ENCODE measurements at places on chromosomes 1 and 21.

GRCh38 chr21:31236528-31236927, 107.5 kb downstream of the TIAM1 start:
- no peak overlapping the region for H3K4me3 ChIP-seq
- H3K36me3 ChIP-seq, result no peaks in the 10 kb centered on the region
- no peak for DNase-seq
- no peak overlapping the region for H3K27ac ChIP-seq
- H3K4me1 ChIP-seq, result no peaks in the 10 kb centered on the region

- H3K4me3 ChIP-seq, result peak overlapping the region; percentile 28
- H3K27ac ChIP-seq, result peak overlapping the region; percentile 97
- no peaks in the 10 kb centered on the region for H3K36me3 ChIP-seq
- DNase-seq, result peak; percentile 42
- H3K4me1 ChIP-seq, result peaks cover 72% of the 10 kb centered on the region
- H3K27me3 ChIP-seq, result no peaks in the 10 kb centered on the region
Observed at GRCh38 chr21:41678924-41679318, 87.9 kb downstream of the RIPK4 start.

DNA sequence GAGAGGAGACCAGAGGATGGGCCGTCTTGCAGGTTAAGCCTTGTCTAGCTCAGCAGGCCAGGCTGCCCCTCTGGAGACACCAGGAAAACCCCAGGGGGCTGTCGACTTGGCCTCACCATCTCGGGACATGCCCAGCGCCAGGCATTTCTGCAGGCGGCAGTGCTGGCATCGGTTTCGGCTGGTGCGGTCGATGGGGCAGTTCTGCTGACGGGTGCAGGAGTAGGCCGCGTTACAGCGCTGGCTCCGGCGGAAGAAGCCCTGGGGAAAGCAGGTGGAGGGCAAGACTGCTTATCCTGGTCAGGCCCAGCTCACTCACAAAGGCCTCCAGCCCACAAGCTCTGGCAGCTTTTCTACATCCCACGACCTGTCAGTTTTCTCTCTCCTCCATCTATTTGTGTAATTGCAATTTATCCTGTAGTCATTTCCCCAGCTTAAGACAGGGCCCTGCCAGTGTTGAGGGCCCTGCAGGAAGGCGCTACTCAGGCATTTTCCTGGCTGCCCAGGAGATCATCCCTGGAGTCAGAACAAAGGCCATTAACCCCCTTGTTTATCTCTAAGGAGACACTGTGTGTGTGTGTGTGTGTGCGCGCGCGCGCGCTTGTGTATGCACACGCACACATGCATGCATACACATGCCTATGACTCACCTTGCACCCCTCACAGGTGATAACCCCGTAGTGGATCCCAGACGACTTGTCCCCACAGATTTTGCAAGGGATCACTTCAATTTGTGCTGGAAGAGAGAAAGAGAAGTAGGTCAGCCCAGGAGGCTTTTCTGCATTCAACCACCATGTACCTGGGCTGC, 11.5 kb upstream of the LINGO4 start:
- H3K4me3 ChIP-seq, result no peak overlapping the region
- peaks cover 3% of the 10 kb centered on the region for H3K36me3 ChIP-seq
- peaks cover 26% of the 10 kb centered on the region for H3K4me1 ChIP-seq
- H3K27ac ChIP-seq, result peak overlapping the region; percentile 21

GRCh38 chr1:218156595-218156994, 128.5 kb upstream of the RRP15 start:
- no peak overlapping the region for H3K4me3 ChIP-seq
- no peaks in the 10 kb centered on the region for H3K4me1 ChIP-seq
- no peaks in the 10 kb centered on the region for H3K36me3 ChIP-seq
- no peak for DNase-seq
- peaks cover 55% of the 10 kb centered on the region for H3K27me3 ChIP-seq

- no peak for DNase-seq
- H3K4me3 ChIP-seq, result no peak overlapping the region
Observed at GRCh38 chr1:244352156-244352830, 99.4 kb downstream of the ADSS2 start.

- no peak overlapping the region for H3K27ac ChIP-seq
- DNase-seq, result no peak
- peaks cover 21% of the 10 kb centered on the region for H3K4me1 ChIP-seq
- H3K27me3 ChIP-seq, result no peaks in the 10 kb centered on the region
- no peak overlapping the region for H3K4me3 ChIP-seq
Observed at GRCh38 chr1:24868016-24868875, 61.8 kb downstream of the RUNX3 start.

GRCh38 chr1:151615711-151616504, 4.1 kb downstream of the SNX27 start:
- H3K27me3 ChIP-seq, result no peaks in the 10 kb centered on the region
- H3K4me1 ChIP-seq, result peaks cover 56% of the 10 kb centered on the region
- no peak for DNase-seq
- H3K4me3 ChIP-seq, result no peak overlapping the region
- H3K36me3 ChIP-seq, result no peaks in the 10 kb centered on the region

- no peak overlapping the region for H3K4me3 ChIP-seq
- no peaks in the 10 kb centered on the region for H3K36me3 ChIP-seq
- H3K27me3 ChIP-seq, result no peaks in the 10 kb centered on the region
- no peak overlapping the region for H3K27ac ChIP-seq
Observed at GRCh38 chr1:14853518-14853917, 255.0 kb downstream of the KAZN start.

GRCh38 chr1:172141341-172141881, 279.1 kb upstream of the C1orf105 start:
- peak overlapping the region; percentile 51 for H3K4me3 ChIP-seq
- no peaks in the 10 kb centered on the region for H3K27me3 ChIP-seq
- no peaks in the 10 kb centered on the region for H3K4me1 ChIP-seq
- no peak for DNase-seq
- H3K27ac ChIP-seq, result peak overlapping the region; percentile 87

GRCh38 chr1:76005765-76006164, 68.8 kb upstream of the ST6GALNAC3 start:
- no peak overlapping the region for H3K27ac ChIP-seq
- no peaks in the 10 kb centered on the region for H3K4me1 ChIP-seq
- no peaks in the 10 kb centered on the region for H3K27me3 ChIP-seq
- no peak overlapping the region for H3K4me3 ChIP-seq
- no peaks in the 10 kb centered on the region for H3K36me3 ChIP-seq

DNA sequence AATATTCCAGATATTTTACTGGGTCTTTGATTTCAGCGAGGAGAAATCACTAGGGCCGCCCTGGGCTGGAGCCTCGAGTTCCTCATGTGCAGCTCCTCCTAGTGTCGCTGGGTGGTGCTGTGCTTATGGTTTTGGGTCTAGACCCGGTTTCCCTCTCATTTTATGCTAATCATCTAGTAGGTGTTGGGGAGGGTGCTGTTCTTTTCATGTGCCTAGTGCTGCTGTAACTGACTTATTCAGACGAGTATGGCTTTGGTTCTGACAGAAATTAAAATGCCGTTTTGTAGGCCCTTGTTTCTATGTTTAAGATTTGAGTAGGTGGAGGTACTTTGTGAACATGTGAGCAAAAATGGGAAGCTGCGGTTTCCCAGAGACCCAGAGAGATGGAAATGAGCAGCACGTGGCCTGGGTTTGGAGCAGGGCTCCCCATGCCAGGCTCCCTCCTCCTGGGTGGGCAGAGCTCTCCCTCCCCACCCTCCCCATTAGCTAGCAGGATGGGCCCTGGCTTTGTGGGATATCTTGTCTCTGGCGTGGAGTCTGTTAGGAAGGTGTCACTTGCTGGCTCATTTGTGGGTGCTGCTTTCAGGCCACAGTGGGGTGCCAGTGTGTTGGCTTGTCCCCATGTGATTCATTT, 74.0 kb upstream of the GPR88 start:
- peaks cover 10% of the 10 kb centered on the region for H3K36me3 ChIP-seq
- H3K4me1 ChIP-seq, result no peaks in the 10 kb centered on the region
- no peak overlapping the region for H3K4me3 ChIP-seq
- no peaks in the 10 kb centered on the region for H3K27me3 ChIP-seq

DNA sequence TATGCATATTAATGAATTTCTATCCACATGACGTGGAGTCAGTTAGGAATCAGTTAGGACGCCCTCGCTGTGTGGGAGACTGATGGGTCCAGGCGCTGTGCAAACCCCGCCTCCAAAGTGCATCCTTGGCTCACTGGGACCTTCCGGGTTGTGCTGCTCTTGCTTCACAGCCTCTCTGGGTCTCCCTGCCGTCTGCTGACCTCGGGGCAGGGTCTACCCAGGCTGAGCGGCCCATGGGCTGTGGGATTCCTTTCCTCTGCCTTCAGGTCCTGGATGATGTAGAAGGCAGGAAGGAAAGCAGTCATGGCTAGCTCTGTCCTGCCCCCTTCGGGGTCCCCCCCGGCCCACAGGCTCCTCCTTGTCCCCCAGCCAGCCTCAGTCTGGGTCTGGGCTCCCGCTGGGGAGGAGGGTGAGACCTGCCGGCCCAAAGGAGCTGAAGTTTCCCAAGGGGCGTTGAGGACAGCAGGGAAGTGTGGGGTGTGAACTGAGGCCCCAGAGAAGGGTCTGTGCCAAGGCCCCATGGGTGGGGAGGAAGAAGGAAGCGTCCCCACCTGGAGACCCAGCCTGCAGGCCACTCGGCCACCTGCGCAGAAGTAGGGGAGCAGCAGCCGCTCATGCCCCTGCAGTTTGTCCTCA, 24.6 kb upstream of the CDK11A start:
- H3K27me3 ChIP-seq, result no peaks in the 10 kb centered on the region
- DNase-seq, result no peak
- peaks cover 19% of the 10 kb centered on the region for H3K36me3 ChIP-seq
- no peaks in the 10 kb centered on the region for H3K4me1 ChIP-seq
- H3K4me3 ChIP-seq, result no peak overlapping the region
- H3K27ac ChIP-seq, result no peak overlapping the region

- no peak for DNase-seq
- no peaks in the 10 kb centered on the region for H3K36me3 ChIP-seq
- H3K27me3 ChIP-seq, result no peaks in the 10 kb centered on the region
- H3K4me1 ChIP-seq, result no peaks in the 10 kb centered on the region
- no peak overlapping the region for H3K4me3 ChIP-seq
Observed at GRCh38 chr1:24972221-24972914, 42.3 kb upstream of the RUNX3 start.

DNA sequence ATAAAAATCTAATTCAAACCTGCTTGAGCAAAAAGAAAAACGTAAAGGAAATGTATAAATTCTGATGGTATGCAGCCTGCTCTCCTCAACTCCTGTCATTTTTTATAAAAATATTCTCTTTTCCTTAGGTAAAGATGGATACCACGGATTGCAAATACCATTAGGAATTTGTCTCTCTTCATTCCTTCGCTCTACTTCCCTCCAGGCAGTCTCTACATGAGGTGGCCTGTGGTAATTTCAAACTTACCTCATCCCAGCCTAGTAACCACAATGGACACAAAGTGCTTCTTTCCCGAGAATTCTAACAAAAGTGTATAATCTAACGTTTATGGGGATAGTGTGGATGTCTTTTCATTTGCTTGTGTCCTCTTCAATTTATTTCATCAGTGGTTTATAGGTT, 239.5 kb upstream of the LRRC7 start:
- no peak for DNase-seq
- no peak overlapping the region for H3K27ac ChIP-seq
- no peaks in the 10 kb centered on the region for H3K4me1 ChIP-seq
- no peaks in the 10 kb centered on the region for H3K27me3 ChIP-seq
- H3K4me3 ChIP-seq, result no peak overlapping the region

DNA sequence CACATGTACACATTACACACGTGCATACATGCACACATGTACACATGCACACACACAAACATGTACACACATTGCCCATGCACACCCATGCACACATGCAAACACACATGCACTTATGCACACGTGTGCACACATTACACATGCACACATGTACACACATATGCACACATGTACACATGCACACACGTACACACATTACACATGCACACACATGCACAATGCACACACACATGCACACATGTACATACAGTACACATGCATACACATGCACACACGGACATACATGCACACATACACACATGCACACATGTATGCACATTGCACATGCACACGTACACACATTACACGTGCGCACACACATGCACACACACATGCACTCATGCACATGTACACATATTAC, 95.3 kb upstream of the TTC34 start:
- no peaks in the 10 kb centered on the region for H3K4me1 ChIP-seq
- no peaks in the 10 kb centered on the region for H3K36me3 ChIP-seq

DNA sequence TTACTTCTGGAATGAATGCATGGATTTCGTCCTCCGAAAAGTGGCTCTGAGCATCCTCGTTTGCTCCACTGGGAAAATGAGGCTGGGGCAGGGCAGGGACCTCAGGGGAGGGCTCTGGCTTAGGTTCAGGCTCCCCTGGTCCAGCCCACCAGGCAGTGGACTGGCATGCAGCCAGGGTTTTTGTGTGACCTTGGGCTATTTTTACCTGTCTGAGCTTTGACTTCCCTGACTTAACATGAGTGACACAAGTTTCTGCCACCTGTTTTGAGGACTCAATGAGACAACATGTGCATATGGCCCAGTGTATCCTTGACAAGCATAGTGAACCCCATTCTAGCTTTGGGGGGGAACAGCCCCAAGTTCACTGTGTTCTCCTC, 32.6 kb upstream of the EDN2 start:
- no peak overlapping the region for H3K4me3 ChIP-seq
- H3K27me3 ChIP-seq, result no peaks in the 10 kb centered on the region
- DNase-seq, result no peak
- peaks cover 9% of the 10 kb centered on the region for H3K4me1 ChIP-seq
- H3K36me3 ChIP-seq, result no peaks in the 10 kb centered on the region

DNA sequence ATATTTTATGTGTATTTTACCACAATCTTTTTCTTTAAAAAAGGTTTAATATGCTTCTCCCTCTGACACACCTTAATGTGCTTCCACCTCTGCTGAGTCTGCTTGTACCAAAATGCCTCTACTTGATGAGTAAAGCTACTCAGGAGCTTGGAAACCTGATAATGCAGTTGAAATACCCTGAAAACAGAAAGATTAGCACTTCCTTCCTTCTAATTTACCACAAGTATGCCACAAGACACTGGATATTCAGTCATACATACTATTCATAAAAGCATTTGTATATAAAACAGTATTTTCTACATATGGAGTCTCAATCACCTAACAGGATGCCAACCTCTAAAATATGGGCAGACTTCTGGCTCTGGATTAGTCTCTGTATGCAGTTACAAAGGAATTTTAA, 55.0 kb downstream of the SLC35D1 start:
- no peak for DNase-seq
- no peaks in the 10 kb centered on the region for H3K4me1 ChIP-seq
- no peaks in the 10 kb centered on the region for H3K36me3 ChIP-seq
- H3K27me3 ChIP-seq, result no peaks in the 10 kb centered on the region
- H3K4me3 ChIP-seq, result no peak overlapping the region

DNA sequence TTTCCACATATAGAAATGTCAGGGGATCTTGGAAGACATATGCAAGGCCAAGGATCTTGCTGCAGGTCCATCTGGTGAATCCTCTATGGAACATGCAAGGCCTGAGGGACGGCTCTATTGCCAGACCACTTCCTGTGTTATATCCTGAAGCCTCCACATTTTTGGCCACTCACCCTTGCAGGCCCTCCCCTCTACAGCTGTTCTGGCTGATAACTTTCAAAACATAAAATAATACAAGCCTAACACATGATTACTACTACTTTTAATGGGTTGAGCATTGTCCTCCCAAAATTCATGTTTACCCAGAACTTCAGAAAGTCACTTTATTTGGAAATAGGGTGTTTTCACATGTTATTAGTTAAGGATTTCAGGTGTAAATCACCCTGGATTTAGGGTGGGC, 18.5 kb upstream of the LYPLAL1 start:
- H3K36me3 ChIP-seq, result no peaks in the 10 kb centered on the region
- DNase-seq, result no peak
- no peaks in the 10 kb centered on the region for H3K4me1 ChIP-seq
- no peaks in the 10 kb centered on the region for H3K27me3 ChIP-seq

- H3K4me1 ChIP-seq, result peaks cover 3% of the 10 kb centered on the region
- no peaks in the 10 kb centered on the region for H3K27me3 ChIP-seq
- DNase-seq, result no peak
- no peaks in the 10 kb centered on the region for H3K36me3 ChIP-seq
- H3K27ac ChIP-seq, result peak overlapping the region; percentile 62
Observed at GRCh38 chr1:21775985-21776562, 6.9 kb downstream of the USP48 start.
